ENCODE measurements at places on chromosomes 5 and 9.

GRCh38 chr5:134638760-134639201 is 6.2 kb upstream of the SAR1B start:
- DNase-seq: no peak

GRCh38 chr9:98329904-98330303 is 74.5 kb upstream of the TBC1D2 start:
- no peak for DNase-seq

- DNase-seq: no peak
Measured at GRCh38 chr9:133669182-133669801, 33.1 kb downstream of the DBH start.

DNA sequence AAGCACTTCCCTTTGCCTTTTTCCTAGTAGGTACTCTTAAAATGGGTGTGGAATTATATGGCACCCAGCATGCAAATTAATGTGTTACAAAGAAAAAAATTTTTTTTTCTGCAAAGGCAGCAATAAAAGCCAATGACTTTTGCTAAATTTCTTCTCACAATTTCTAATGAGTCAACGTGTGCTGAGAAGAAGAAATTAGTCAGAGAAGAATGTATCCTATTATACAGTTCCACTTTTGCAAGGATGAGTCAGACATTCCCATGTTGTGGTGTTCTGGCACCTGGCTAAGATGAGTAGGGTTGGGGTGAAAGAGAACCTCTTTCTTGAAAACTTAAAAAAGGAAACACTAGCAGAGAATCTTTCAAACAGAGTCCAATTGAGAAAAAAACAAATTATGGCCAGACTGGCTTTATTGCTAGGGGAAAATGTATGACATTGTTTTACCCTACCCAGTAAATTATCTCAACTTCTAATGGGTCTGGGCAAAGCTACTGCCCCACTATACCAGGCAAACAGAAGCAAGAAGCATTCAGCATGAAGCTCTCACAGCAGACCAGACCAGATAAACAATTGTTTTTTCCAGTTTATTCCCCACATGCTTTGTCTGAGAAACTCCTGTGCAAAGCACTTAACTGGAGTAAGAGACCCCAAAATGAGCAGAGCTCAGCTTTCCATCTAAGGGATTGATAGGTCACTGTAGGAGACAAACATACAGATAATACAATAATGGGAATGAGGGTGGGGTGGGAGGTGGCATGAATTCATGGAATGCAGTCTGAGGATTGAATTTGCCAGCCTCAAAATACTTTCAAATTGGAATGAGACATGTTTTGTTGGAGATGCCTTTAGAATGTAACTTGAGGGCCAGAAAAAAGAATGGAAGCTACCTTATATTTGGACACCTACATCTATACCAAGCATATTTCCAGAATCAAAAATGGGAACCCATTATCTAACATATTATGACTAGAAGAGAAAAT is 220.8 kb upstream of the RFX3 start:
- DNase-seq: no peak

- no peak for DNase-seq
Measured at GRCh38 chr5:151018846-151019245, 1.5 kb upstream of the GPX3 start.

DNA sequence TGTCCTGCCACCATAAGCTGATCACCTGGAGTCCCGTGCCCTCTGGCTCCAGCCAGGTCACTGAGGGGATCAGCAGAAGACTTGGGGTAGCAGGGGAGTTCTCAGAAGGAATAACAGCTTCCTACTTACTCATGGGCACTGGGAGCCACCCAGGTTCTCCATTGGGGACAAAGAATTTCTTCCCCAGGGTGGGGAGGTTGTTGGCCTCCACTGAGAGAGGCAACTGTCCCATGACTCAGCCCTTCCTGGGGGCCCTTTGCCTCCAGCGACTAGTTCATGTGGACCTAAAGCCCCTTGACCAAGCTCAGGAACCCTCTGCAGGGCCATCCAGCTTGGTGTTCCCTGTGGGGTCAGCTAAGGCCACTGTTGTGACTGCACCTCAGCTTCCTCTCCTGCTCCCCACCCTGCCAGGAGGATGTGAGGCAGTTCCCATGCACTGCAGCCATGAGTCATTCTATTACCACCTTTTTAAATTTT is 175.0 kb downstream of the AUH start:
- peak; percentile 73 for DNase-seq

- DNase-seq: no peak
Measured at GRCh38 chr5:72552041-72552557, 44.9 kb upstream of the ZNF366 start.

GRCh38 chr9:124595743-124596142 is 88.5 kb upstream of the NR5A1 start:
- no peak for DNase-seq

- no peak for DNase-seq
Measured at GRCh38 chr9:89476546-89476945, 21.4 kb downstream of the SEMA4D start.

DNA sequence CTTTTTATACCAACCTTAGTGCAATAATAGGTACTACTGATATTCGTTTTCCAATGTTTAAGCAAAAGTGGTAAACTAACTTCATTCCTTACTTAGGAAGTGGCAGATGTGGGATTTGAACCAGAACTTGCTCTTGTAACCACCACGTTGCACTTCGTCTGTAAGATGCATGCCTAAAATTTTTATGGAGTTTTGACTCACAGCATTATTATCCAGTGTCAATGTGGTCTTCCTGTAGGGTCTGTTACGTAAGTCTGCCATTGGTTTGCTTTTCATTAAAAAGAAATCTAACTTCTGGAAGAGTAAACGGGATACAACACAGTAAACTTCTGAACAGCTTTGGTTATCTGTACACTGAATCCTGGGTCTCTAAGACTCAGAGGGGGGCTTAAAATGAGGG is 521.0 kb upstream of the WWC1 start:
- no peak for DNase-seq

GRCh38 chr9:114371973-114372917 is 15.5 kb downstream of the AKNA start:
- DNase-seq: no peak
